Stimulated activated CD4-positive, alpha-beta T cell treated with anti-CD3 and anti-CD28 coated beads, Interleukin-1b, Interleukin-23, amount 100 ng/mL, for 24 hours (primary cell): ENCODE measurements at places on chromosomes 2 and 18.

DNA sequence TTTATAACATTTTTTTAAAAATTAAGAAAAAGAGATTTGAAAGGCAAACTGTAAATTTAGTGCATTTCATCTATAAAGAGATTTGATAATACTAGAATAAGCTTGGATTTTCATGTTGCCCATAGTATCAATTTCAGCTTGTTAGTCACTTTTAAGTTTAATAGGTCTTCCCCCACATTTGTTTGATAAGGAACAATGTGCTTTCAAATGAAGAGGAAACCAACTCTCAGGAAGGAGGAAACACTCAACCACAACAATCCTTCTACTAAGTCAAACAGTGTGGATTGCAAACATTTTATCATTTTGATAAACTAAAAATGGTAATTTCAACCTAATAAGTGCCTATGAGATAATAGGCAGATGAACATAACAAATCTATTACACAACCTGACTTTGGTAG is 397.1 kb upstream of the CDH20 start:
- DNase-seq = no peak

DNA sequence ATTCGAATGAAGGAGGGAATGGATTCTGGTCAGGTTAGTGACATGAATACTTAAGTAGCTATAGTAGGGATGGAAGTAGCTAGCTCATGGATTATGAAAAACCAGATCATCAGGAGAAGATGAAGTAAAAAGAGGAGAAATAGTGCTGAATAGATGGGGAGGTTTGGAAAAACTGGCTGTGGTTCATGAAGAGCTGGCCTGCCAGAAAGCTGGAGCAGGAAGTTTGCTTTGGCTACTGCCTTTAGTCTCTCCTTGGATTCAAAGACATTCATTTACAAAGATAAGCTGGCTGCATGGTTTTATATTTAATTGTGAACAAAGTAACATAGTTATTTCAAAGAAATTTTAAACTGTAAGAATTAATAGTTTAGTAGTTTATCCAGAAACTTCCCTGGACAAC is 567.0 kb downstream of the RIT2 start:
- DNase-seq = no peak

GRCh38 chr2:44906972-44907371 is 34.5 kb upstream of the SIX3 start:
- DNase-seq = no peak

GRCh38 chr2:71784734-71785511 is 331.6 kb downstream of the DYSF start:
- DNase-seq = no peak

DNA sequence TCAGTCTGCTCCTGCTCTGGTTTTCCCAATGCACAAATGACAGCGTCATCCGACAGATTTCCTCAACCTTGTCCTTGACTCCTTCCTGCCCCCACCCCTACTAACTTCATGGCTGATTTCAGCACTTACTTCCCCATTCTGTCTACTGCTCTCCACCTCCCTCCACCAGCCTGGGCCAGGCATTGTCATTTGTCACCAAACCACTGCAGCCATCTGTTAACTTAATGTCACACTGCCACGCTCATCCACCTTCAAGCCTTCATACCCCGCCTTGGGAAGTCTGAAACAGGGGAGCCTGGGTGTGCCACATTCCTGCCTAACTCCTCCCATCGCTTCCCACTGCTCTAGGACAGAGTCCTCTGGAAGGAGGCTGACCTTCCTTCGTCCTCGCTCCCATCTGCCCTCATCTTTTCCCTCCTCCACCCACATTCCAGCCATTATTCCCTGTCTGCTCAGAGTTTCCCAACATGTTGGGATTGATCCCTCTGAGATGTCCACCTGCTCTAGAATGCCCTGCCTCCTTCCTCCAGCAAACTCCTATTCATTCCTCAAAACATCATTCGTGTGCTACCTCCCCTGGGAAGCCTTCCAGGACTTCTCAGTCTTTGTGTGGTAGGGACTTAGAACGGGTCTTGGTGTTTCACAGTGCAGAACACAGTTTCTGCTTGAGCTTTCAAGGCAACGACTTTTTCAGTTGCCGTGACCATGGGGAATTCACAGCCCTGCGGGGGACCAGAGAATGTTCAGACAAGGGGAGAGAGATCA is 42.2 kb upstream of the SMAD7 start:
- DNase-seq = no peak

DNA sequence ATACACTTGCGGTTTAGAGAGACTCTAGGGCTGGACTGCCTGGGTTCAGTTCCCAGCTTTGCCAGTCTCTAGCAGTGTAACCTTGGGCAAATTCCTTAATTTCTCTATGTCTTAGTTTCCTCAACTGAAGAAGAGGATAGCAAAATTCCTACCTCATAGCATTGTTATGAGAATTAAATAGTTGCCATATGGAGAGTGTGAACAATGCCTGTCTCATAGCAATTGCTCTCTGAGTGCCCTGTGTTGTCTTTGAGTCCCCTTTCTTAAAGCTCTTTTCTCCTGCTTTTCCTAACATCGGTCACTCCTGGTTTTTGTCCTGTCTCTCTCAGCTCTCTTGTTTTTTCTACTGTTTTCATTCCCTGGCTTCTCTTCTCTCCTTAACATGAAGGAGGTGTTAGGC is 116.8 kb upstream of the ALPP start:
- no peak for DNase-seq

DNA sequence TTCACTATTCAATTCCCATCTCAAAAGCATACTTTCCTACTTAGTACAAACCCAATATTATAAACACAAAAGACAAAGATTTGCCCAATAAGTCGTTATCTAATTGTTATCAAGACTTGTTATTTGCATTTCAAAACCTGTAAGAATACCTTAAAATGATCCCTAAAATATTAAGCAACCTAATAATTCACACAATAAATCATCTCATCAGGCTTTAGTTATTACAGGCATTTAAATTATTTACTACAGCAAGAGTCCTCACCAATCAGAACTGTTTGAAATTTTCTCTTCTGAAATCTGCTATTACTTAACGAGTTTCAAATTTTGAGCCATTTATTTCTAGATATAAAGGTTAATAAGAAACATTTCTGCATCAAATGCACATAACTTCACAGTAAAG is 1.6 kb downstream of the CCDC88A start:
- DNase-seq = no peak

- DNase-seq = no peak
These were observed 1.7 kb downstream of the SEPTIN2 start for GRCh38 chr2:241317391-241317790.

DNA sequence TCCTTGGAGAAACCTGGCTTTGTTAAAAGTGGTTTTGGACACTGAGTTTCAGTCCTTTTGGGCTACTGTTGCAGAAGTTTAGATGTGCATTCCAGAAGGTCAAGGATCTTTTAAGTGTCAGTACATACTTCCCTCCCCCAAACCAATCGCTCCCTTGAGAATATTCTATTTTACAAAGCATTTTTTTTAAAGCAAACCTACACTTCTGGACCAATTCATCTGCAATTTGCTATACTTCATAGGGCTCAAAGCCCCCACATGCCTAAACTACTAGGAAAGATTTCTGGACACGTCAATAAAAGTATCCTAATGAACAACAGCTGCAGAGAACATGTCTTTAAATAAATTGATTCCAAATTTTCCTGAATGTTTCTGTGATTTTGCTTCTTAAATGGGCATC is 157.6 kb downstream of the RDH14 start:
- no peak for DNase-seq

DNA sequence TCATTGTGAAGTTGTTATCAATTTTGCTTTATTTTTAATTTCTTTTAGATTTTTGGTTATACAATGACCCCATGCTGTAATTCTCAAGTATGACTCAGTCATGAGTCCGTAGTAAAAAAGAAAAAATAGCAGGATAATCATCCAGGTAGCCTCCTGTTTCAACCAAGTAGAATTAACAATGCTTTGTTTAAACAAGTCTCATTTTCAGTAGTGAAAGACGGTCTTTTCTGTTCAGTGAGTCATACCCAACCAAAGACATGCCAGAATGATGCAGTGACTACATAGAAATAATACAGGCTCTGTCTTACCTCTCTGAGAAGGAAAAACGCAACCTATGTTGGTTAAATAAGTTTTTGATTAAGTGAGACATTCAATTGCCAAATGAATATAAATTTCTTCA is 67.8 kb upstream of the DSC1 start:
- no peak for DNase-seq

- no peak for DNase-seq
These were observed 118.3 kb upstream of the DOK6 start for GRCh38 chr18:69282371-69282770.

GRCh38 chr2:121717529-121717928 is 19.1 kb downstream of the NIFK start:
- DNase-seq = no peak

- DNase-seq = no peak
These were observed 213.0 kb downstream of the GLI2 start for GRCh38 chr2:120948662-120949011.

DNA sequence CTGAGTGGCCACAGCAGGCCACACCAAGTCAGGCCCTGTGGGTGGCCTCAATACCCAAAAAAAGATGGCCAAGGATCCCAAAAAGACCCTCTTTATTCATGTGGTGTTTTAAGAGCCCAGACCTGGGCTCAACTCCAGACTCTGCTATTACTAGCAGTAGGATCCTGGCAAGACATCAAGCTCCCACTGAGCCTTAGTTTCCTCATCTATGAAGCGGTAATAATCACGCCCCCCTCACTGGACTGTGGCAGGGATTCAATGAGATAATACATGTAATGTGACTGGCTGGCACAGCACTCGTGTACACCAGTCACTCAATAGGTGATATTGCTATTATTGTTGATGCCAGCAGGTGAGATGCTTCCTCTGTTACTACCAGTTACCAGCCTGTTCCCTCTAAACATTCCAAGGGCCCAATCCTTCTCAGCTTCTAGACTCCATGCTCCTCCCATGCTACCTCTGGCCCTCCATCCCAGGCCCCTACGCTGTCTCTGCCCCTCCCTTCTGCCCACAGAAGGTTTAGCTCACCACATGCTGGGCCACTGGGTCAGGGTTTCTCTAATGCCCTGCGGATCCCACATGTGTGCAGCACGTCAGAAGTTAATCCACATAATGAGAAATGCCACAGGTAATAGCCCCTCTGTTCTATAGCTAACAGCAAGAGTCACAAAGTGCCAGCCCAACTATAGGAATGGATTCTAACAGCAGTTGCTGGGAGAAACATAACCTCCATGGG is 51.2 kb downstream of the SLC4A5 start:
- DNase-seq = no peak

DNA sequence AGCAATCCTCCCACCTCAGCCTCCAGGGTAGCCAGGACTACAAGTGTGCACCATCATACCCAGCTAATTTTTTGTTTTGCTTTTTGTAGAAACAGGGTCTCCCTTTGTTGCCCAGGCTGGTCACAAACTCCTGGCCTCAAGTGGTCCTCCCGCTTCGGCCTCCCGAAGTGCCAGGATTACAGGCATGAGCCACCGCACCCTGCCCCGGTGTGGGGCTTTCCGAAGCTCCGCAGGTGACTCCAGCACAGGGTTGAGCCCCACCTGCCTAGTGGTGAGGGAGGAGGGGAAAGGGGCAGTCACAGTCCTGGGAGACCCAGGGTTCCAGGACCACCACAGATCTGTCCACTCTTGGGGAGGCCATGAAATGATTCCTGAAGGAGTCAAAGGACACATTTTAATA is 5.2 kb downstream of the PRLH start:
- no peak for DNase-seq

DNA sequence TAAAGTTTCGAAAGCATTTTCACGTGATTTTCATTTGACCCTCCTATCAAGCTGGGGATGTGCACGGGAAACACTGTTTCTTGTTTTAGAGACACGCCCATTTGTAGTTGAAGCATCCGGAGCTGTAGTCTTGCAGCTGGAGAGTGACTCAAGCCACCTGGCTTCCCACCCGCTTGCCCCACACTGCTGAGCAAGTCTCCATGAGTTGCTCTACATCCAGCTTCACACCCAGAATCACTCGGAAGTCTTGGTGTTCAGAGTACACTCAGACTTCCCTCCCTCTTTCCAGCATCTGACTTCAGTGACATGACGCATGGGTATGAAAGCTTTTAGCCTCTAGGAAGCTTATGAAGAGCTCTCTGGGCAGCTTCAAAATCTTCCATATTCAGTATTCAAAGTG is 262.4 kb downstream of the NBAS start:
- DNase-seq = no peak

DNA sequence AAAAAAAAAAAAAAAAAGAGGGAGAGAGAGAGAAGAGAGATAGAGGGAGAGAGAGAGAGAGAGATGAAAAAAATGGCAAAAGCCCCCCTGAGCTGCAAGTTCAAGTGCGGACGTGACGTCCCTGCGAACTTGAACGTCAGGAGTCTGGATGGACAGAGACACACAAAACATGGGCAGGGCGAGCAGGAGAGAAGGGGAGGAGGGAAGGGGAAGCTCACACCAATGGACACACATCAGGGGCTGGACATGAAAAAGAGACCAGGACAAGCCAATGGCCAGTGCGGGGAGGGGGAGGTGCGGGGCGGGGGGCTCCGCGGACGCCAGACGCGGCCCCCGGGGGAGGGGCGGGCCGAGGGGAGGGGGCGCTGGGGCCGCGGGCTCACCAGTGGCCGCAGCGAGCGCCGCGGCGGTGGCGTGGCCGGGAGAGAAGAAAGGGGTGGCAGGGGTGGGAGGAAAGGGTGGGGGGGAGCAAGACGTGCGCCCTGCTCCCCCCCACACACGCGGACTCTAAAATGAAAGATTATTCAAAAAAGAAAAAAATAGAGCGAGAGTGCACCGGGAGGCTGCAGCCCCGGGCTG is at the start of gene BCL11A:
TSS of gene BCL11A (minus strand) at position 160 of the 579 bp plus-strand sequence. CDS start 384 bp downstream, outside the sequence.
- no peak for DNase-seq

GRCh38 chr2:227509824-227510619 is 38.1 kb downstream of the AGFG1 start:
- no peak for DNase-seq

GRCh38 chr2:236718207-236718992 is 148.8 kb downstream of the ACKR3 start:
- no peak for DNase-seq

DNA sequence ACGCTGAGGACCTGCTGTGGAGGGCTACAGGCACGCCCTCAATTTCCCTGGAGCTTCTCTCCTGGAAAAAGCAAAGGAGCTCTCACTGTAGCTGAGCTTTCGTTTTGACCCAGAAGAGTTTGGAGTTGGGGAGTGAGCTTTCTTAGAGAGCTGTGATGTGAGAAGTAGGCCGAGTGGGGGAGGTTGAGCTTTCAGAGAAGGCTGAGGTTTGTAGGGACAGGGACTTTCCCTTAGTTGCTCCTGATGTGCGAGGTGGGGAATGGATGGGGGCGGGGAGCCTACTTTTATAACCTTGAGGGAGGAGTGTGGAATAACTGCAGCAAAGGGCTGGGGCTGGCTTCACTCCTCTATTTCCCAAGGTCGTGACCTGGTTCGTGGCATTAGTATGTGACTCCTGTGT is 47.1 kb downstream of the ZNF532 start:
- DNase-seq = no peak

- DNase-seq = no peak
These were observed 33.7 kb downstream of the SH2D6 start for GRCh38 chr2:85452237-85452636.
